Activated CD8-positive, alpha-beta T cell treated with anti-CD3 and anti-CD28 coated beads, Interleukin-2, amount 10 ng/mL, durations not matched to agents 7 days and 5 days (primary cell): ENCODE measurements at places on chromosomes 4 and X. TPM values are rescaled to one million over a fixed set of nuclear protein-coding genes. Genes with fewer than 3 reads are reported as not detected.
A peak's percentile ranks its signal among the peaks of the same experiment; 100 is the strongest.

GRCh38 chrX:10393899-10394298, 226.5 kb downstream of the MID1 start:
- no peak for DNase-seq

- DNase-seq = no peak
Measured at GRCh38 chr4:8362483-8362882, 78.0 kb downstream of the ACOX3 start.

- no peak for DNase-seq
Measured at GRCh38 chr4:46549125-46549524, 159.2 kb upstream of the GABRA2 start.

TMEM31 gene
- total RNA-seq = not detected

DNA sequence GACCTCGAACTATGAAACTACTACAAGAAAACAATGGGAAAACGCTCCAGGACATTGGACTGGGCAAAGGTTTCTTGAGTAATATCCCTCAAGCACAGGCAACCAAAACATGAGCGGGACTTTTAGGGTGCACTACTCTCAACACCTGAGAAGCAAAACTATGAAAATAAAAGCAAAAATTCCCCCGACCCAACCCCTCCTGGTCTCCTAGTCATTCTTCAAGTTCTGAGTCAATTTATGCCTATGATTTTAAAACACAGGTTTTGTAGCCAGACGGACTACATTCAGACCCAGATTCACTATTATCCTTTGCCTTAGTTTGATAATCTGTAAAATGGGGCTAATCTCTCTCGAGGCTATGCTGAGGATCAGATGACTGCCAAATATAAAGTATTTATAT, 97.0 kb downstream of the SOWAHB start:
- DNase-seq = no peak

TKTL1 gene
- total RNA-seq = 1.3 TPM

SCD5 gene
- total RNA-seq = 2.9 TPM

DNA sequence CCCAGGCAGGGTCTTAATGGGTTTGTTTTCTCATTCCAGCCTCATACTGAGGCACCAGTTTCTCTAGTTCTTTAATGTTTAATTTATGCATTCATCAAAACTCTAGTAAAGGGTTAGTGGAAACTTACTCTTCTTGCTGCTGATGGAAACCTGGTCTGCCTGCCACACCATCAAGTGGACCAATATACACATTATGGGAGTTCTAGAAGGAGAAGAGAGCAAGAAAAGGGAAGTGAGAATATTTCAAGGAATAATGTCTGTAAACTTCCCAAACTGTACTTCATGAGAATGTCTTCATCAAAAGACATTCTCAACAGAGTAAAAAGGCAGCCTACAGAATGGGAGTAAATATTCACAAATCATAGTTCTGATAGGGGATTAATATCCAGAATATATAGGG, 20.9 kb upstream of the DHX15 start:
- no peak for DNase-seq

DNA sequence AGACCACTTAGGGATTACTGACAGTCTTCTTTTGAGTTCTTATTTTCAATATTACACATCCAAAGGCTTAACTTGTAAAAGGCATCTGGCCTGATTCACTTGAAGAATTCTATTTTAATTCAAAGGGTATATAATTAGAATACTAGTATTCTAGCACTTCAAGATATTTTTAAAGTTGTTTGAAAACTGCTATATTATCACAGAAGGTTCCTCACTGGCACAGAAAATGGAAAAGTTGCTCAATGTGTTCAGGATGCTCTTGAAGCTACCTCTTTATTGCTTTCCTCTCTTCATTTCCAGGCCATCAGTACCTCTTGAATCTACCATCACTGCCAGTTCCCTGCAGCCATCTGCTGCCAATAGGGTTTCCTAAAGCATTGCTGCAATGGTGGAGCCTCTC, 271.4 kb downstream of the KCNIP4 start:
- DNase-seq = no peak

- DNase-seq = no peak
Measured at GRCh38 chrX:95945528-95945927, 739.1 kb upstream of the DIAPH2 start.

GRCh38 chr4:7978907-7979651, 39.4 kb upstream of the AFAP1 start:
- no peak for DNase-seq

DNA sequence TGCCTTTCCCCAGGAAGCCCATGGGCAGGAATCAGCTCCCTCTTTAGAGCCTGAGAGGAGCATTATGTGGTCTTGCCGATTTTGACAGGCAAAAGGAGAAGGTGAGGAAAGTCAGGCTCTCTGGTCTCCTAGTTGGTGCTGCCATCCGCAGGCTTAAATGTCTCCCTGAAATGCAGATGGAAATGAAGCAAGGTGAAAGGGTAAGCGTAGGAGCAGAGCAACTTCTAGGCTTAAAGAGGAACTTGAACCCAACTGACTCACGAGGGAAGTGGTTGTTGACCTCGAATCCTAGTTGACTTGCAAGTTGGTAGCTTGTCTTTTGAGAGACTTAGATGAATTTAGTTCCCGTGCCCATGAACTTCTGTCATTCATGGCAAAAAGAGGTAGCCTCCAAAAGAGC, 205.9 kb downstream of the PTTG2 start:
- DNase-seq = no peak

DNA sequence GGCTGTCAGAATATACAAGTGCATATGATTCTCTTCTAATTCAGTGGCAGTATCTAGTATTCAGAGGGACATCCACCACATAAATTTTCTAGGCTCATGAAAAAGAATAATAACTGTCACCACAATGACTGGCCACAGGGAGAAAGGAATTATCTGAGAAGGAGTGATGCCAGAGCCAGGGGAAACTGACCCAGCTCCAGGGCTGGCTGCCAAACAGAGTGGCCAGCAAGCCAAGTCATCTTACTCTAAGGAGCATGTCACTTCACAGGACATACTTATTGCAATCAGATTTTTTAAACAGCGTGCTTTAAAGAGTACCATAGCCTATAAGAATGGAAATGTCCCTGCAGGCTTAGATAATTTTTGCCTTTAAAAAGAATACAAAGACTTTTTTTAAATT, 5.8 kb upstream of the SEPTIN11 start:
- no peak for DNase-seq

GABRB1 gene
- total RNA-seq = not detected

GRCh38 chr4:180058691-180059215, 2184.4 kb upstream of the TENM3 start:
- peak; percentile 23 for DNase-seq

ENPP6 gene
- total RNA-seq = 0.18 TPM

GRCh38 chrX:136055651-136056221, 70.5 kb downstream of the SLC9A6 start:
- no peak for DNase-seq

ACE2 gene
- total RNA-seq = not detected

SMR3B gene
- not detected for total RNA-seq

NAAA gene
- total RNA-seq = 31.7 TPM

DNA sequence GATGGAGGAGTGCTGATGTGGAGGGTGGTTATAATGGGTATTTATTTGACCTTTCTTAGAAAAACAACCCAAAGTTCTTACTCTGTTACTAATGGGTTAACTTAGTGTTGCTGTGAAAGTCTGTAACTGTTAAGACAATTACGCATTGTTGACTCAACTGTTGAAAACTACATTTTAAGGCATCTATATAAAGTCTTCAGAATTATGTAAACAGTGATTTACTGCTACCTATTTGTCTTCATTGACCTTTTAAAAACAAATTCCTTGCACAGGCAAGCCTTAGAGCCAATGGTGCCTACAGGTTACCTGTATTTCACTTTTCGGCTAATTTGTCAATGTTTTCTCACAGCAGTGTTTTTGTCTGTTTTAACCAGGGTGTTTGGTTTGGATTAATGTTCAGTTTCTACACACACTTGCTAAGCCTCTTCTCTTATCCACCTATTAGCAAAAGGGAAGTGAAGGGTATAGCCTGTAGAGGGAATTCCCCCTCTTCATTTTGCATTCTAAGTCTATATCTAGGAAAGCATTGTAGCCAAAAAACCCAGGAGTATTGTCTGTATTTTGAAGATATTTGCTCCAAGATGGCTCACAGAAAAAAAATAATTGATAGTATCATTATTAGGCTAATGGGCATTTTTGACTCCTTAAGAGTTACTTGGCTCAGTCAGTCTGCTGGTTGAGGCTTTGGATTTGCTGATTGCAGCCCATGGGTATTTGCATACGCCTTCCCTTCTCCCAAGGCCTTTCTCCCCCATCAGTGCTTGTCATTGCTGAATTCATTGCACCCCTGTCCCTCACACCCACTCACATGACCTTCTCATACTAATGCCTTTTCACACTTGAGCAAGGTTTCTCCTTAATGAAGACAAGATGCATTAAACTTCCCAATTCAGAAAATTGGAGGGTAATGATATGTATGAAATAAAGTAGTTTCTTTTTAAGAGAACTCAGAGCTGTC, 30.5 kb downstream of the AFF1 start:
- DNase-seq = no peak

DNA sequence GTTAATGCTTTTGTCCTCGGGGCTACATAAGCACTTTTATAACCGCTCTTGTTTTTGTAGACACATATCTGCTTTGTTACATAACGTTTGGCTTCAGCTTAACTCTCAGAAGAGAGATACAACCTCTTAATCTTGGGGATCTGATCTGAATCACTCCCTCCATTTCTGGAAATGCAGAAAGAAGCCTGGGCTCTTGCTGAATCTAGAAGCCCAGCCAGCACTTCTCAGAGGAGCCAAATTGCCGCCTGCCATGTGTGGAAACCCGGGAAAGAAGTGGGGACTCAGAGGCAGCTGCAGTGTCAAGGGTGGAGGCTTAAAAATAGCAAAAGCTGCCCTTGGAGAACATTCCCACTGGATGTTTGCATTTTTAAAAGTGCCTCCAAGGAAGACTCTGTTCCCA, 69.3 kb upstream of the LDB2 start:
- no peak for DNase-seq

TMEM154 gene
- 22.2 TPM for total RNA-seq

DNA sequence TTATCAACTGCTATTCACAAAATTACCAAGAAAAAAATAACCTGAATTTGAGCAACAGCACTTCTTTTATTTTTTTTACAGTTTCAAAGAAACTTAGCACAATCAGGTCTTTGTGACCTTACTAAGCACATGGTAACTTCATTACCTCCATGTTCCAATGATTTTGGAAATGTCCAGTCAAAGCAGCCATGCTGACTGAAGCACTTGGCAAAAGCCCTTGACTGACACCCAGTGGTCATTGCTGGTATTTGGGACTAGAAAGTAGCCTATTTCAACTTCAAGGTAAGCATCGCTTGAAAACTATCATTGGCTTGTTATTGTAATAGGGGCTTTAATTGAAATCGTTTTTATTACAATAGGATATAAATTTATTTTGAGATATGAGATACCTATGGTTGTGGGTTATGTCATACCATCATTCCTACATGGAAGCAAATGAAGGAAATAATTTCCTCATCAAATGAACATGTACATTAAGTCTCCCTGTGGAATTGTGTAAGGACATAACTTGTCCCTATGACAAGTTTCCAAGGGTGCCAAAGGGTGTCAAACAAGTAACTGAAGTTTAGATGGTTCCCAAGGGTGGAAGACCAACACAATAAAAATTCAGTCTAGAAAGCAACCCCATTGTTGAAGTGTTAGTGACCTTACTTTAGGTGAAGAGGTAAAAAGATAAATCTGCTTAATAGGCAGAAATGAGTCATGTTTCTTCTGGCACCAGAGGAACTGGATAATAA, 15.2 kb upstream of the ANXA10 start:
- DNase-seq = peak; percentile 56

DNA sequence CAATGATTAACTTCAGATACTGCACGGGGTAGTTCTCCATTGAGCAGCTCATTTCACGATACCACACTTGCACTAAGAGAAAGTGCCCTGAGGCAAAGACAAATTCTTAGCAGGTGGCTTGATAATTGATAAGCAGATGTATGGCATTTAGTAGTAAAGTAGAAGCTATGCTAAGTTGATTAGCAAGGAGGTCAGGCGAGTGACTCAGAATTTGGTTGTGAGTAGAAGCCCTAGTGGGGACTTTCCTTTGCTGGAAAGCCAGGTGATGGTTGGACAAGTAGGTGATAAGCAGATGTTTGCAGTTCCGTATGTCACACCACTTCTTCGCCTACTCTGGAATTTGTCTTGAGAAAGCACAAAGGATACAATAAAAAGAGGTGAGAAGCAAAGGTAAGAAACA, 58.7 kb downstream of the TLL1 start:
- DNase-seq = no peak

- no peak for DNase-seq
Measured at GRCh38 chrX:56785442-56785841, 56.4 kb downstream of the NBDY start.

DNA sequence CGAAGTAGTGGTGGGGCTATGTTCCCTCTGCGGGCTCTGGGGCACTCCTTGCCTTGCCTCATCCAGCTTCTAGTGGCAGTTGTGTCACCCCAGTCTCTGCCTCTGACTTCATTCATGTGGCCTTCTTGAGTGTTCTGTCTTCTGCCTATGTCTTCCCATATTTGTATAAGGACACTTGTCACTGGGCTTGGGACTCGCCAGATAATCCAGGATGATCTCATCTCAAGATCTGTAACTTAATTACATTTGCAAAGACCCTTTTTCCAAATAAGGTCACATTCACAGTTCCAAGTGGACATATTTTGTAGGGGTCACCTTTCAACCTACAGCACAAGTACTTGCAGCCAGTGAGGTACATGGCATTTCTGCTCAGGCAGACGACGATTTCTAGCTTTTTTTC, 30.3 kb upstream of the CLDN24 start:
- DNase-seq = no peak

RASL11B gene
- not detected for total RNA-seq

GRCh38 chrX:77771601-77772000, 14.4 kb downstream of the ATRX start:
- no peak for DNase-seq

DNA sequence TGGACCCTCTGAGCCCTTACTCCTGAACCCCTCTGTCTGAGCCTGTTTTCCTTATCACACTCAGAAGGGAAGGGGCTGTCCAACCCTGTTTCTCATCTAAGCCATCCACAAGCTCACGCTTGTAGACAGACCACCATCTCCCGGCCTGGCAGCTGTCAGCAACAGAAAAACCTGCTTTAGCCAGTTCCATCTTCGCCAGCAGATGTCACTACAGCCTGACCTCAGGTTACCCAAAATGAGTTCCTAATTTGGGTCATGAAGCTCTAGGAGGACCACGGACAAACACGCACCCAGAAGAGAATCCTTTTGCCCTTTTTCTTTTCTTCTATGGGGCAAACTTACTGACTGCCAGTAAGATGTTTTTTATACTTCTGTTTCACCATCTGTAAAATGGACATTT, 445.4 kb downstream of the BCOR start:
- DNase-seq = peak; percentile 21
